Tibial nerve (tissue), 4 donors: ENCODE measurements at places on chromosomes 12 and 14.

- H3K27ac ChIP-seq: peak overlapping the region; percentile 87
- no peak overlapping the region for H3K4me3 ChIP-seq
- H3K27me3 ChIP-seq: no peaks in the 10 kb centered on the region
- no peak for DNase-seq
- H3K36me3 ChIP-seq: no peaks in the 10 kb centered on the region
- H3K4me1 ChIP-seq: peaks cover 54% of the 10 kb centered on the region
Measured at GRCh38 chr14:35331605-35332516, 39.7 kb downstream of the PSMA6 start.

GRCh38 chr14:92969430-92969829 lies 46.5 kb downstream of the CHGA start:
- no peak overlapping the region for H3K4me3 ChIP-seq
- H3K27me3 ChIP-seq: no peaks in the 10 kb centered on the region
- H3K27ac ChIP-seq: no peak overlapping the region
- no peak for DNase-seq

GRCh38 chr14:102711207-102711606 lies 66.0 kb upstream of the TRAF3 start:
- no peak overlapping the region for H3K27ac ChIP-seq
- no peaks in the 10 kb centered on the region for H3K27me3 ChIP-seq
- no peak overlapping the region for H3K4me3 ChIP-seq
- H3K4me1 ChIP-seq: no peaks in the 10 kb centered on the region
- DNase-seq: no peak

- H3K4me3 ChIP-seq: no peak overlapping the region
- no peaks in the 10 kb centered on the region for H3K4me1 ChIP-seq
- H3K36me3 ChIP-seq: no peaks in the 10 kb centered on the region
Measured at GRCh38 chr14:67999290-67999689, 179.7 kb downstream of the RAD51B start.

GRCh38 chr14:86083616-86084015 lies 553.7 kb downstream of the FLRT2 start:
- H3K27ac ChIP-seq: no peak overlapping the region
- H3K36me3 ChIP-seq: no peaks in the 10 kb centered on the region
- H3K27me3 ChIP-seq: no peaks in the 10 kb centered on the region
- no peak for DNase-seq
- H3K4me3 ChIP-seq: no peak overlapping the region

GRCh38 chr12:49126852-49127763 lies 4.1 kb downstream of the TUBA1B start:
- H3K4me3 ChIP-seq: no peak overlapping the region
- peaks cover 10% of the 10 kb centered on the region for H3K36me3 ChIP-seq

GRCh38 chr12:100170313-100170858 lies 27.7 kb upstream of the BLTP3B start:
- no peak overlapping the region for H3K27ac ChIP-seq
- H3K4me1 ChIP-seq: no peaks in the 10 kb centered on the region
- DNase-seq: no peak
- no peaks in the 10 kb centered on the region for H3K27me3 ChIP-seq

DNA sequence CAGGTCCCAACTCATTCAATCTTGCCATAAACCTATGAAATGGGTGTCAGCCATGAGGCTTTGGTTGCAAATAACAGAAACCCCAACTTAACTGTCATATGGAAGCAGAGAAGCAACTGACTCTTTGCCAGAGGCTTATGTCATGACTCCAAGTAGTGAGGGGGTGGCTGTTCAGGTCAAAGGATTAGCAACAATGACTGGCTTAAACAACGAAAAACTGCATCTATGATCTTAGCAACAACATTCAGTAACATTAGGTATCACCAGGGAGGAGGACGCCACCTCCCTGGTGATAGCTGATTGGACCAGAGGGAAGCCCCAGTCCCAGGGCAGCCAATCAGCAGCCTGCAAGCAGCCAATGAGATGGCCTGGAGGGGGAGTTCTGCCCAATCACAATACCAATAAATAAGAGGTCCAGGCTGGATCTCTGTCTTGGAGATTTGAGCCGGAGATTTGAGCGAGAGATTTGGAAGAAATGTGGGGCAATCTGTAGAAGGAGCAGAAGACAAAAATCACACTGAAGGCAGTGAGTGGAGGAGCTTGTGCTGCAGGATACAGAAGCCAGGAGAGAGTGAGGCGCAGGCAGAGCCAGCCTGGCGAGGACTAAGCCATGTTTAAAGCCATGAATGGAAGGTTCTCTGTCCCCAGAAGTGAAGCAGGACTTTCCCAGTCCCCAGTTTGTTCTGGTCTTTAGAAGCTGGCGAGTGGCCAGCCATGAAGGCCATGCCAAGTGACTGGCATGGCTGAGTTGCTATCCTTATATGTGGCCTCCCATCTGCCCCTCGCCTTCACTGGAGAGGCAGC lies 93.3 kb downstream of the CALM1 start:
- H3K4me3 ChIP-seq: no peak overlapping the region
- H3K27ac ChIP-seq: peak overlapping the region; percentile 58
- H3K36me3 ChIP-seq: no peaks in the 10 kb centered on the region
- no peaks in the 10 kb centered on the region for H3K27me3 ChIP-seq
- DNase-seq: no peak

GRCh38 chr12:113860950-113861349 lies 105.2 kb downstream of the RBM19 start:
- H3K36me3 ChIP-seq: peaks cover 12% of the 10 kb centered on the region
- H3K27ac ChIP-seq: no peak overlapping the region
- peaks cover 7% of the 10 kb centered on the region for H3K4me1 ChIP-seq
- no peak for DNase-seq
- no peak overlapping the region for H3K4me3 ChIP-seq

DNA sequence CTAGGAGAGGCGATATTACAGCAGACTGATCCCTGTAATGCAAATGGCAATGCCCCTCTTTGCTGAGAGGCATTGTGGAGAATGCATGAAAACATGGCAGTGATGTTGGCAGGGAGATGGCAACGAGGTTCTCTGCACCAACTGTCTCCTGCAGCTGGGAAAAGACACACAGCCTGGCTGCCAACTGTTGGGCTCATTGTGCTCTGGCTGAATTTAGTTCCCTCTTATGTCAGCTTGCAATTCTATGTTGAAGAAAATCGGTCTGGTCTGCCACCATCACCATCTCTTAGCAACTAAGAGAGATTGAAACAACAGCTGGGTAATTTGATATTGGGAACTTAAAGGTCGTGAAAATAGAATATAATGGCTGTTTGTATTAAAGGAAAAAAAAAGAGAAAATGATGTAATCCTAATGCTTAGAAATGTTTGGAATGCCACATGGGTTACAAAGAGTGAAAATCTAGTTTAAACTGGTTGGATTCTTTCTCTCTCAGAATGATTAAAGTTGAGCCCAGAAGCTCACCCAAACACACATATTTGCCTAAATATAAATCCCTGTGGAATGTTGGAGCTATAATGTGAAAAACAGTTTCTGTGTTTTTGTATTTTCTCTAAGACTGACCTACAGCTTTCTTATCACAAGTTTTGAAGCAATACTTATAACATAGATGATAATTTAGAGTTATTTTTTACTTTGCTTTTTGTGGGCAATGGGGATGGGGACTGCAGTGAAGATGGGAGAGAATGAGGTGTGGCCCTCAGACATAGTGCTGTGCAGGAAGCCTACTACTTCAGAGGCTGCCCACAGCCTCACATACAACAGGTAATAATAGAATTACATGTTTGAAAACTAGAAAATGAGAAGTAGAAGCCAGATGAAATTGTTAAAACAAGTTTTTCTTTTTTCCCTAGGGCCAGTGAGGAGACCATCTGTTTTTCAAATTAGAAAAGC lies 143.7 kb downstream of the AKAP6 start:
- H3K36me3 ChIP-seq: no peaks in the 10 kb centered on the region
- H3K4me1 ChIP-seq: no peaks in the 10 kb centered on the region
- peak overlapping the region; percentile 79 for H3K27ac ChIP-seq
- no peaks in the 10 kb centered on the region for H3K27me3 ChIP-seq
- DNase-seq: no peak

DNA sequence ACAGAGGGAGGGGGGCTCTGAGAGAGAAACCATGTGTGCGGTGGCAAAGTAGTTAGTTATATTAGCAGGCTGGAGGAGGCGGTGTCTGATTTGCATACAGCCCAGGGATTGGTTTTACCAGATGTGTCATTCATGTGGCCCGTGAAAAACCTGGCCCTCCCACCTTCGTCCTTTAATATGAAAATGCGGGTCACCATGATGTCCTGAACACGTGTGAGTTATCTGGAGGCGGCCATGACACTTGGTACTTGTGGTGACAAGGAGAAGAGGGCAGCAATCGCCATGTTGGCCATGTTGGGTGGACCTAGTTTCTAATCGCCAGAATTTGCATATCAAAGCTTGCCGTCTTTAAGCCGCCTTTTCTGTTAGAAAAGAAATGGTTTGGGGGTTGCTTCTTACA lies 108.8 kb downstream of the RAD51B start:
- no peak overlapping the region for H3K4me3 ChIP-seq
- no peak overlapping the region for H3K27ac ChIP-seq
- DNase-seq: no peak
- no peaks in the 10 kb centered on the region for H3K27me3 ChIP-seq
- H3K36me3 ChIP-seq: peaks cover 9% of the 10 kb centered on the region

DNA sequence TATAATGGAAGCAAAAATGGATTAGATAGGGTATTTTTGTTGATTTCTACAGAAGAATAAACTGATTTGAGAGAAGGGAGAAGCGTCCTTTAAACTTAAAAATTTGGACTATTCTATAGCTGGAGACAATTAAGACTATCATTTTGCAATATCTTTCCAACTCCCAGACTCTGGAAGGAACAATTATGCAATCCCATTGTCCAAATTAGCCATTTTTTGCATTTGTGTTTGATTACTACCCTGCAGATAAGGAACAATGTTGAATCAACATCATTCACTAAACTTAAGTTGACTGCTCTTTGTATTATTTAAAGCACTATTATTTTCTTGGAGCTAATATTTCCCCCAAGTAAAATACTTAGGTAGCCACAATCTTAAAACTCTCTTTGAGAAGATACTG lies 34.8 kb upstream of the SELPLG start:
- no peaks in the 10 kb centered on the region for H3K27me3 ChIP-seq
- no peak for DNase-seq
- no peaks in the 10 kb centered on the region for H3K36me3 ChIP-seq
- no peak overlapping the region for H3K4me3 ChIP-seq
- peak overlapping the region; percentile 85 for H3K27ac ChIP-seq

GRCh38 chr14:77950371-77951063 lies 150.6 kb downstream of the ADCK1 start:
- H3K27me3 ChIP-seq: no peaks in the 10 kb centered on the region
- no peaks in the 10 kb centered on the region for H3K4me1 ChIP-seq
- H3K36me3 ChIP-seq: no peaks in the 10 kb centered on the region
- no peak overlapping the region for H3K27ac ChIP-seq
- H3K4me3 ChIP-seq: no peak overlapping the region
